DMS79 treated with DMSO at 0.1 percent for 48 hours (cell line): ENCODE measurements at places on chromosomes 12 and 14.

DNA sequence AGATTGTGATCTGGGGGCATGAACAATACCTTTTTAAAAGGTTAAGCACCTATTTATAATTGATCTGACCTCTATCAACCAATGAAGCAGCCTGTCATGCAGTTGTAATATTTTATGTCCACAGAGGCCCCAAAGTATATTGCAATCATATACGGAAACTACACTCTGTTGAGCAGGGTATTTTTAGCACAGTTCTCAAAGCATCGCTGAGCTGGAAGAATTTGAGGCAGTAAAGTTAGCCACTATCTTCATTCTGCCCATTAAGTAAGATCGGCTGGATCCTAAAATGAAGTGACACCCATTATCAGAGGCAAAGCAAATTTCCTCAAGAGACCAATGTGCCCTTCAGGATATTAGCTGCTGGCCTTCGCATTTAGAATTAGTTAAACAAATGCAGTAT, 47.7 kb upstream of the GRIP1 start:
- DNase-seq, result no peak

GRCh38 chr14:42322531-42323284, 716.0 kb downstream of the LRFN5 start:
- no peak for DNase-seq

- DNase-seq, result no peak
These were observed 9.1 kb downstream of the NEMP1 start for GRCh38 chr12:57069523-57069922.

- DNase-seq, result no peak
These were observed 21.0 kb downstream of the CFL2 start for GRCh38 chr14:34693228-34693939.

- DNase-seq, result no peak
These were observed 1362.9 kb upstream of the FLRT2 start for GRCh38 chr14:84167026-84167425.

DNA sequence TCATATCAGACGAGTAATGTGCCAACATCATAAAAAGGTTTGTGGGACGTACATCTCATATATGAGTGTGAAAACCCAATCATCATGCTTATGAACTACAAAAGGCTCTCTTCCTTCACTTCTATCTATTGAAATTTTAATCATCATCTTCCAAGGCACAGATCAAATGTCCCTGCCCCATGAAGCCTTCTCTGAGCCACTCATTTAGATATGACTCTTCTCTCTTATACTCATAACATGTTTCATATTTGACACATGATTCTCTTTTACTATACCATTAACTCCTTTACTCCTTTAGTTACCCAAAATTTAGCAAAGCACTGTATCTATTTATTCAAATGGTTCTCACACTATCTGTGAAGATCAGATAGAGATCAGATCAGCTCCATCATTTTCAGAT, 22.2 kb downstream of the RALGAPA1 start:
- DNase-seq, result no peak

- no peak for DNase-seq
These were observed 64.8 kb upstream of the E2F7 start for GRCh38 chr12:77130193-77130592.

DNA sequence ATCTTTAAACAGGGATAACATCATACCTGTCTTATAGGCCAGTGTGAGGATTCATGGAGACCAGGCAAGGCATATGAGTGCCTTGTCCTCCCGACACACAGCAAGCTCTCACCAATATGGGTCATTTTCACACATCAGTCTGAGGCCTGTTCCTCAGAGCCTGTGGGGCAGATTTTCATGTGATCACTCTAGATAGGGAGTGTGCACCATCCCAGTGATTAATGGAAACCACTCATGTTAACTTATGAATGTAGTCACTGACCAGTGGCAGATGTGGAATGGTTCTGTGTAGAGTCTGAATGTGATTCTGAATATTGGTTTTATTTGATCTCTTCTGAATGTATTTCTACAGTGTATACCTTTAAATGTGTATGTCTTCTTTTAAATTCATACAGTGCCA, 219.7 kb upstream of the SFSWAP start:
- no peak for DNase-seq

GRCh38 chr14:25122211-25122610, 72.3 kb upstream of the STXBP6 start:
- DNase-seq, result no peak

GRCh38 chr12:117507548-117507947, 146.1 kb upstream of the NOS1 start:
- peak; percentile 72 for DNase-seq

DNA sequence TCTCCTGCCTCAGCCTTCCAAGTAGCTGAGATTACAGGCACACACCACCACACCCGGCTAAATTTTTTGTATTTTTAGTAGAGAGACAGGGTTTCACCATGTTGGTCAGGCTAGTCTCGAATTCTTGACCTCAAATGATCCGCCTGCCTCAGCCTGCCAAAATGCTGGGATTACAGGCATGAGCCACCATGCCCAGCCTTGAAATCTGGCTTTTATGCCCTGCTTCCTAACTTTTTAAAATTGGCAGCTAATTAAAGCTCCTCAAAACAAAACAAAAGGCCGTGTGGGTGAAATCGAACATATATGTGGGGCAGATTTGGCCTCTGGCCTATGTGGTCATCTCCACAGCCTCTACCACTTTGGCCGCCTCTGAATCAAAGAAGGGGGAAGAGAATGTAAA, 37.9 kb downstream of the KCTD10 start:
- no peak for DNase-seq

GRCh38 chr12:107099917-107100316, 6.6 kb upstream of the CRY1 start:
- no peak for DNase-seq

DNA sequence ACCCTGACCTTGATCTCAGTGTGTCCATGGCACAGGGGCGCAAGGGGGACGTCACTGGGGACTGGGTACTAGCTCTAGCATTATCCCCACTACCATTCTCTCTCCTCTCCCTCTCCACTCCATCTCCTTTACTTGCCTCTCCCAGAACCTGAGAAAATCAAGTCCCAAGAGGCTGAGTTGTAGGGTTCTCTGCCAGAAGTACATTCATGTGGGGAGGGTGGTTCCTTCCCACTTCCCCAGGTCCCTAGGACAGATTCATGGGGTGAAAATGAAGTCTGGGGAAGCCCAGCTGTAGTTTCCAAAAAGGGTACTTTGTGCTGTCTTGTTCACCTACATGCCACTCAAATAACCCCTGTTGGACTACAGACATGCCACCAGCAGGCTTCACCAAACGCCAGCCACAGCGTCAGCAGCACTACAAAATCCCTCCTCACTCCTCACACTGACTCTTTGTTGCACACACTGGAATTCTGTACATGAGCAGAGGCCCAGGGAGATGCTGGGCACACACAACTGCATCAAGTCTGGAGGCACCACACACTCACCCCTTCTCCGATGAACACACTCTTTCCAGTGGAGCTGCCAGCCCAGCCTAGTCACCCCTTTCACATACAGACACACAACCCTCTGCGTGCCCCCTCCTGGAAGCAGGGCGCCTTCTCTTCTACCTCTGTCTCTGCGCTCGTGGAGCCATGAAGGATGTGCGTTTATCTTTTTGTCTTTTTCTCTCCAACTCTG, 6.9 kb downstream of the RARG start:
- DNase-seq, result no peak
